ENCODE measurements at places on chromosomes 7 and 10.

GRCh38 chr10:43857206-43857930 lies 208.7 kb upstream of the ZNF32 start:
- DNase-seq: no peak

- no peak for DNase-seq
These were observed 36.0 kb downstream of the R3HCC1L start for GRCh38 chr10:98170249-98171117.

GRCh38 chr7:816300-816750 lies 16.0 kb upstream of the SUN1 start:
- peak; percentile 95 for DNase-seq

GRCh38 chr10:68784476-68784875 lies 42.9 kb upstream of the STOX1 start:
- no peak for DNase-seq

DNA sequence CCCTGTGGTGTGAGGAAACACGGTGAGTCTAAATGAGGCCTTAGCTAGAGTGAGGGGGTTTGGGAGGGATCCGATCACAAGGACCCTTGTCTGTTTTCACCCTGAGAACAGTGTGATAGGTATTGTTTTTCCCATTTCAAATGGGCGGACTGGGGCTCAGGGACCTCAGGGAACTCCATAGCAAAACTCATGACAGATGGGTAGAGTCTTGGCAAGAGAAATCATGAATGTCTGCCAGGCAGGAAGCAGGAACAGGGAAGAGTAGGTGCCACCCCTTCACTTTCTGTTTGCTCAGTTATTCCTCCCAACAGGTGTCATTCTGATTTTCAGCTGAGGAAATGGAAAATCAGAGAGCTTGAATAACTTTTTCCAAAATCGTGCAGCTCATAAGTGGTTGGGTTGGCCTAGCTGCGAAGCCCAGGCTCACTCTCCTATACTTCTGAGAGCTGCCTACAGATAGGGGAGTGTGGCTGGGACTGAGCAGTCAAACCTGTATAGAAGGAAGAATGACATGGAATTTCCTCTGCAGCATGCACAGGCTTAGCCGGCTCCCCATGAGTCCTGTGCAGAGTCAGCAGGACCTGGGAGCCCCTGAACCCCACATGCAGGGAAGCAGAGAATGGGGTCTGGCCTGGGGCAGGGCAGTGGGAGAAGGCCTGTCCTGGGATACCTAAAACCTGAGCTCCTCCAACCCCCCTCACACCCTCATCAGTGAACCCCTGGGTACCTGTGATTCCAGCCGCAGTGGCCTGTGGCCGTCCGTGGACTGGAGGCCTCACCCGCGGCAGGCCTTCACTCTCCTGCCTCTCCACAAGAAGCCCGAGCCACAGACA lies 17.6 kb upstream of the C10orf105 start:
- no peak for DNase-seq

- DNase-seq: no peak
These were observed 197.3 kb downstream of the PPP1R9A start for GRCh38 chr7:95104739-95105138.
